ENCODE measurements at places on chromosomes 5 and 9.

DNA sequence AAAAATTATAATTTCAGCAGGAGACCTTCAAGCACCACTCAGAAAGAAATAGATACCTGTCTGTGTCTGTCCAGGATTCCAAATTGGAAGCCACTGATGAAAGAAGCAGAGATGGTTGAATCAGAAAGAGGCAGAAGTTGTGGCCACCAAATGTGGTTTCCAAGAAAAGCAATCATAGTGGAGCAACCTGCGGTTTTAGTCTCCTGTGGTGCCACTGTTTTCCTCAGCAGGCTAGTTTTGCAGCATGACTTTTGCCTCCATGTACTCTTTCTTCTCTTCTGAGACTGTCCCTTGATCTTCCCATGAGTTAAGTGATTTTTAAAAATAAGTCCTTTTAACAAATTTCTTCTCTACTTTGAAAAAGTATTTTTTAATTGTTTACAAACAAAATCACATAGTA, 535.8 kb downstream of the CYLC2 start:
- DNase-seq = no peak

- DNase-seq = no peak
Observed at GRCh38 chr5:42840269-42840668, 28.6 kb upstream of the SELENOP start.

DNA sequence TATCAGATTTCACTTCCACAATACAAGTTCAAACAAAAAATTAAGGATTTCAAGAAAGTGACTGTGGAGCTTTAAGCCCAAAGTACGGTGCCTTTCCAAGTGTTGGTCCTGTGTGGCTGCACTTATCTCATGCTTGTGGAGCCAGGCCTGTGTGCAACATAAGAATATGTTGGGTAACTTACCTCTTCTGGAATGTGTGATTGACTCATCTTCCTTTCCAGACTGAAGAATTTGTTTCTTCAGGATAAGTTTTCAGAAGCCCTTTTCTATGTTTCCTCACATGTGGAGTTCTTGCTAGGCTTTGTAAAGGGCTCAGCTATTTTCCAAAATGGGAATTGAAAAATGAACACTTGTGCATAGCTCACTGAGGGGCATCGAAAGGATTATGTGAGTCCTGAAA, 485.1 kb upstream of the PAPPA start:
- DNase-seq = no peak

GRCh38 chr9:127186806-127187205, 64.4 kb upstream of the ANGPTL2 start:
- DNase-seq = no peak

DNA sequence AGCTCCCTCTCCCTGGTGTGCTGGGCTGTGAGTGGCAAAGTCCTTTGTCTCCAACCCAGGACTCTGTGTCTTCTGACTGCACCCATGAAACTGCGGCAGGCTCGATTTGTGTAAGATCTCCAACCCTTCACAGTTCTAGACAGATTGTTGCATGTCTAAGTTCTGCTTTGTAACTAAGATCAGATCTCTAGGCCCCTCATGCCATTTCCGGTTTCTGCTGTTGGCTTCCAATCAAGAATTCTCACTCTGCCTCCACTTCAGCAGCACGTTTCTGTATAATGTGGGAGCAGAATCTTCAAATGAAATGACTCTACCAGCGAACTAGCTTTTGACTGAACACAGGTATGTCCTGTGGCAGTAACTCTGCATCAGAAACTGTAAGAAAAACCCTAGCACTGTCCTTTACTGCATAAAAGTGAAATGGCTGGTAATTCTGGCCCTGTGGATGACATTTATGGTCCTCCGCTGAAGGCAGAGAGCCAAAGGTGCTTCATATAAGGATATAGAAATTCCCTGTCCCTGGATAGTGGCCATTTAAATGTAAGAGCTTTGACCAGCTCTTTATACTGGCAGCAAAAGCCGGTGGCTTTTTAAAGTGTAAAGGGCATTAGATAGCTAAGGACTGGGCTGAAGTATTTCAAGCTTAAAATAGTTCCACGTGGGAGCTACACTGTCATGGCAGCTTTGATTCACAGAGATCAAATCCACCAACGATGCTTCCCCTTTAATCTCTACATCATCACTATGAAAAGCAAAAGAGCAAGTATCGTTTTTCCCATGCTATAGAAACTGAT, 319.0 kb upstream of the CDH6 start:
- DNase-seq = no peak

Measured in stimulated activated CD4-positive, alpha-beta T cell treated with anti-CD3 and anti-CD28 coated beads, Interleukin-1b, Interleukin-23, amount 100 ng/mL, for 48 hours (primary cell).